Glutamatergic neuron (in vitro differentiated cells): ENCODE measurements at places on chromosomes 3 and 15.

DNA sequence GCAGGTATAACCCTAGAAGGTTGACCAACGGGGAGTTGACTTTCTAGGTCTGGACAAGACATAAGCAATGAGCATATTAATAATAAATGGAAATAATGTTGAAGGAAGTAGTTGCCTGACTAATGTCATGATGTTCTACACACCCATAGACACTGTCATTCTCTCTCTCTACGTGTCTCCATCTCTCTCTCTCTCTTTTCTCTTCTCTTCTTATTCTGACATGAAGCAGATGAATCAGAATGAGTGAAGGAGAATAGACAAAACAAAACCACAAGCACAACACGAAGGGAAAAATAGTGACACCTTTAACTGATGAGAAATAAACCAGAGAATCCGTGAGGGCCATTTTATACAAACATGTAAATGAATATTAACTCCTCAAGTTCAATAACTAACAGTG, 26.7 kb upstream of the CCDC80 start:
- no peak overlapping the region for H3K27ac ChIP-seq
- H3K4me3 ChIP-seq, result no peak overlapping the region
- DNase-seq, result no peak

GRCh38 chr15:28086175-28086703, 12.9 kb downstream of the OCA2 start:
- no peaks in the 10 kb centered on the region for H3K27me3 ChIP-seq
- H3K27ac ChIP-seq, result no peak overlapping the region
- peaks cover 4% of the 10 kb centered on the region for H3K36me3 ChIP-seq
- H3K4me1 ChIP-seq, result no peaks in the 10 kb centered on the region

- no peaks in the 10 kb centered on the region for H3K36me3 ChIP-seq
- no peak overlapping the region for H3K27ac ChIP-seq
- H3K4me3 ChIP-seq, result no peak overlapping the region
- no peaks in the 10 kb centered on the region for H3K4me1 ChIP-seq
Observed at GRCh38 chr15:38685686-38686339, 121.2 kb upstream of the RASGRP1 start.

DNA sequence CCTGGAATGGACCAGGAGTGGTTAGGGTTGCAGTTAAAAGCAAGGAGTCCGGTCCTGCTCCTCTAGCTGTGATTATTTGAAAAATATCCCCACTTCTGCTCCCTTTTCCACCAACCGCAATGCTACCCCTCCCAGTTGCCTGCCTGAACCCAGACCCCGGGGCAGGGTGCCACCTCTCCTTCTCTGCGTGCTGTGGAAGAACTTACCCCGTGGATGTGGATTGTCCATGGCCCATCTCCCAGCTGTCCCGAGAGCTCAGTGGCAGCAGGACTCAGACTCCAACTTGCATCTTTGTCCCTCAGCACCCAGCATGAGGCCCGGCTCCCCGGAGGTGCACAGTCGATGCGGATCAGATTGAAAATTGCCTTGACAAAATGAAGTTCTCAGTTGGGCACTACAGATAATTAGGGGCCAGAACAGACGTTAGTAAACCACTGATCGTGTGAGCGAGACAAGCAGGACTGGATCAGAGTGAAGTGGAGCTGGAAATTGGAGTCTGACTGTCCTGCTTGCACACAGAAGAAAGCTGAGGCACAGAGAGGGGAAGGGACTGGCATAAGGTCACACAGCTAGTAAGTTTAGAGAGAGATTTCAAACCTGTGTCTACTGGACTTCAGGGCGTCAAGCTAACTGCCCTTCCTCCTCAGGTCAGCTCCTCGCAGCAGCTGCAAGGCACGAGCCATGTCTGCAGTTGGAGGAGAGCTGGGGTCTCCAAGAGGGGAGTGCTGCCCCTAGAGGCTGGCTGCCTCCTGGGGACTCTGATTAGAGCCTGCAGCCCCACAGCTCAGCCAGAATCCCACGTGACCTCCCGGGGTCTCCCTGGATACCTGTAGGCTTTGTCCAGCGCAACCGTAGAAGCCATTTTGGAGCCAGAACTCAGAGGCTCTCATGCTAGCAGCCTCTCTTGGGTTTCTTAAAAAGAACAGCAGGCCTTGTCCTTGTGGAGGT, 14.7 kb downstream of the SLC6A1 start:
- H3K36me3 ChIP-seq, result no peaks in the 10 kb centered on the region
- peaks cover 2% of the 10 kb centered on the region for H3K4me1 ChIP-seq
- DNase-seq, result no peak
- H3K27ac ChIP-seq, result no peak overlapping the region
- no peak overlapping the region for H3K4me3 ChIP-seq

- no peaks in the 10 kb centered on the region for H3K36me3 ChIP-seq
- H3K4me1 ChIP-seq, result peaks cover 2% of the 10 kb centered on the region
- H3K4me3 ChIP-seq, result peak overlapping the region; percentile 85
- DNase-seq, result no peak
- H3K27me3 ChIP-seq, result peaks cover 25% of the 10 kb centered on the region
Observed at GRCh38 chr15:100878648-100879047, 983 bp upstream of the ALDH1A3 start.

- DNase-seq, result no peak
- no peaks in the 10 kb centered on the region for H3K27me3 ChIP-seq
- H3K4me1 ChIP-seq, result no peaks in the 10 kb centered on the region
- H3K4me3 ChIP-seq, result no peak overlapping the region
- no peak overlapping the region for H3K27ac ChIP-seq
Observed at GRCh38 chr15:98397419-98397818, 250.9 kb upstream of the IGF1R start.

GRCh38 chr3:110454066-110454465, 617.5 kb upstream of the NECTIN3 start:
- no peak overlapping the region for H3K4me3 ChIP-seq
- H3K36me3 ChIP-seq, result no peaks in the 10 kb centered on the region
- H3K27me3 ChIP-seq, result peaks cover 2% of the 10 kb centered on the region

GRCh38 chr15:43776101-43776717, 557 bp downstream of the ELL3 start:
- peak; percentile 40 for DNase-seq
- peak overlapping the region; percentile 34 for H3K4me3 ChIP-seq
- H3K4me1 ChIP-seq, result no peaks in the 10 kb centered on the region
- no peaks in the 10 kb centered on the region for H3K27me3 ChIP-seq

GRCh38 chr3:138914870-138915502, 32.0 kb downstream of the FOXL2 start:
- no peaks in the 10 kb centered on the region for H3K36me3 ChIP-seq
- H3K27me3 ChIP-seq, result peaks cover 1% of the 10 kb centered on the region
- H3K4me1 ChIP-seq, result no peaks in the 10 kb centered on the region
- H3K4me3 ChIP-seq, result peak overlapping the region; percentile 81
- H3K27ac ChIP-seq, result no peak overlapping the region

DNA sequence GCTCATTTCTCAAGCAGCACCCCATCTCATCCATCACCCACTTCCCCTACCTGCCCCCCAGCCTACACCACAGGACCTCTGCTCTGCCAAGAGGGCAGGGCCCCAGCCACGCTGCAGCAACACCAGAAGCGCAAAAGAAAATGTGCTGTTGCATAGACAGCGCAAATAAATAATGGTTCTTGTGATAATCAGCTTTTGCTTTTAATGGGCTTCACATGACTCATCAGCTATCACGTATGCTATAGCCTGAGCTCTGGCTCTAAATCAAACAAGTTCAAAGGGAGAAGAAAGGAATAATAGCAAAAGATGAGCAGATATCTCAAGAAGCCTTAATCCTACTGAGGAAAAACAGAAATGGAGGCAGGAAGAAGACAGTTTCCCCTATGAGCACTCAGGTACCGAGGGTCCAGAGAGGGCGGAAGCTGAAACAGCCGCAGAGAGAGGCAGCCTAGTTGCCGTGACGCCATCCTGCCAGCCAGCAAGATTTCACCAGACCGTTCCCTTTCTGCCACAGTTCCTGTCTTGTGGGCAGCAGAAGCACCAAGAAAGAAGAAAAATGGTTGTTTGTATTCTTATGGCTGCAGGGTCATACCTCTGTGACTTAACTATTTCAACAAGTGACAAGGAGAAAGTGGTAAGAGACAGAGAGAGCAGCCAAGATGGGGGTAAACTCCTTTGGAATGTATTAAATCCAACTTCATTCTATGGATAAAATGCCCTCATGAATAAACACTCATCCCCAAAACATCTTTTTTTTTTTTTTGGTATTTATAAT, 22.0 kb downstream of the RAB27A start:
- H3K27ac ChIP-seq, result no peak overlapping the region
- no peaks in the 10 kb centered on the region for H3K27me3 ChIP-seq
- no peak for DNase-seq
- H3K4me1 ChIP-seq, result no peaks in the 10 kb centered on the region
- no peaks in the 10 kb centered on the region for H3K36me3 ChIP-seq

DNA sequence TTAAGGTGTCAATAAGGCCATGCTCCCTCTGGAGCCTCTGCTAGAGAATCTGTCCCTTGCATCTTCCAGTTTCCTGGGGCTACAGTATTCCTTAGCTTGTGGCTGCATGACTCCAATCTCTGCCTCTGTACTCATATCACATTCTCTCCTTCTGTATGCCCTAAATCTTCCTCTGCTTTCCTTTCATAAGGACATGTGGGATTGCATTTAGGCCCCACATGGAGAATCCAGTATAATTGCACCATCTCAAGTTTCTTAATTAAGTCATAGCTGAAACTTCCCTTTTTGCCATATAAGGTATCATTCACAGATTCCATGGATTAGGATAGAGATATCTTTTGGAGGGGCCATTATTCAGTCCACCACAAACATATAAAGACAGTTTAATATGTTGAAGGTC, 409.8 kb upstream of the TMCO5A start:
- no peak overlapping the region for H3K4me3 ChIP-seq
- no peaks in the 10 kb centered on the region for H3K36me3 ChIP-seq
- DNase-seq, result no peak
- H3K27me3 ChIP-seq, result peaks cover 4% of the 10 kb centered on the region

GRCh38 chr3:185929192-185930151, 8.3 kb downstream of the TRA2B start:
- peaks cover 76% of the 10 kb centered on the region for H3K4me1 ChIP-seq
- H3K36me3 ChIP-seq, result no peaks in the 10 kb centered on the region
- H3K27ac ChIP-seq, result peak overlapping the region; percentile 77
- H3K4me3 ChIP-seq, result peak overlapping the region; percentile 73

- no peaks in the 10 kb centered on the region for H3K36me3 ChIP-seq
- H3K27ac ChIP-seq, result no peak overlapping the region
- DNase-seq, result no peak
- no peak overlapping the region for H3K4me3 ChIP-seq
- no peaks in the 10 kb centered on the region for H3K27me3 ChIP-seq
Observed at GRCh38 chr3:173128633-173129032, 12.4 kb downstream of the SPATA16 start.

- no peaks in the 10 kb centered on the region for H3K27me3 ChIP-seq
- peaks cover 8% of the 10 kb centered on the region for H3K4me1 ChIP-seq
- no peak overlapping the region for H3K27ac ChIP-seq
- no peak overlapping the region for H3K4me3 ChIP-seq
- no peaks in the 10 kb centered on the region for H3K36me3 ChIP-seq
- no peak for DNase-seq
Observed at GRCh38 chr3:69181592-69182211, 59.3 kb upstream of the LMOD3 start.

GRCh38 chr3:178202194-178202593, 334.0 kb upstream of the KCNMB2 start:
- H3K36me3 ChIP-seq, result no peaks in the 10 kb centered on the region
- H3K4me3 ChIP-seq, result no peak overlapping the region
- no peak overlapping the region for H3K27ac ChIP-seq
- no peak for DNase-seq
- H3K4me1 ChIP-seq, result peaks cover 7% of the 10 kb centered on the region

- no peaks in the 10 kb centered on the region for H3K36me3 ChIP-seq
- no peak overlapping the region for H3K4me3 ChIP-seq
- H3K27me3 ChIP-seq, result no peaks in the 10 kb centered on the region
- no peaks in the 10 kb centered on the region for H3K4me1 ChIP-seq
- no peak for DNase-seq
- no peak overlapping the region for H3K27ac ChIP-seq
Observed at GRCh38 chr15:48537271-48538113, 108.0 kb downstream of the FBN1 start.

- peak overlapping the region; percentile 25 for H3K27ac ChIP-seq
- H3K4me1 ChIP-seq, result peaks cover 24% of the 10 kb centered on the region
- H3K27me3 ChIP-seq, result peaks cover 4% of the 10 kb centered on the region
- H3K4me3 ChIP-seq, result peak overlapping the region; percentile 11
- peaks cover 3% of the 10 kb centered on the region for H3K36me3 ChIP-seq
Observed at GRCh38 chr3:48709051-48709461, 8.0 kb downstream of the IP6K2 start.

- peaks cover 2% of the 10 kb centered on the region for H3K27me3 ChIP-seq
- H3K4me3 ChIP-seq, result no peak overlapping the region
- DNase-seq, result no peak
- H3K27ac ChIP-seq, result no peak overlapping the region
Observed at GRCh38 chr15:78162038-78162437, 12.9 kb downstream of the IDH3A start.

DNA sequence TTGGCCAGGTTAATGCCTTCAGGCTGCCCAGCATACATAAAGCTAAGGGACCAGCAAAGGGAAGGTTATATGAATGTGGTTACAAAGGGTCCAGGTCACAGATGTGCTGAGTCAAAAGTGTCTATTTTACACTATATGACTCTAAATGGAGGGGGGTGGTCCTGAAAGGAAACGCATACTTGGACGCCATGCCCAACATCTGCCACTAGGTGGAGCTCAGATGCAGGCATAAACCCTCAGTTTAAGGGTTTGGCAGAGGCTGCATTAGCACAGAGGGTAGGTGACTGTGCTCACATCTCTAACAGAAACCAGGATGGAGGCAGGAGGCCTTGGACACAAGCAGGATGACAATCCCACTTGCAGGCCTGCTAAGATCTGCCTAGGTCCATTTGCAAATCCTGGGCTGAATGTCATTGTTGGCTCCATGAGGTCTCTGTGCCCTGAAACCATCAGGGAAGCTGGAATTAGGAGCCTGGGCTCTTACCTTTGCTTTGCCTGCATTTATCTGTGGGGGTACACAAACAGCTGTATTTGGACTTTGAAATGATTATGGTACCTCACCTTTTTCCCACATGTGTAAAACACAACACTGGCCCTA, 55.8 kb downstream of the ZNF621 start:
- H3K4me1 ChIP-seq, result peaks cover 20% of the 10 kb centered on the region
- H3K27me3 ChIP-seq, result peaks cover 6% of the 10 kb centered on the region
- no peak overlapping the region for H3K27ac ChIP-seq
- H3K36me3 ChIP-seq, result no peaks in the 10 kb centered on the region
- DNase-seq, result peak; percentile 81

- no peaks in the 10 kb centered on the region for H3K27me3 ChIP-seq
- H3K4me1 ChIP-seq, result no peaks in the 10 kb centered on the region
- H3K4me3 ChIP-seq, result no peak overlapping the region
- no peak overlapping the region for H3K27ac ChIP-seq
- peaks cover 14% of the 10 kb centered on the region for H3K36me3 ChIP-seq
- no peak for DNase-seq
Observed at GRCh38 chr3:136898549-136898948, 36.5 kb downstream of the NCK1 start.

DNA sequence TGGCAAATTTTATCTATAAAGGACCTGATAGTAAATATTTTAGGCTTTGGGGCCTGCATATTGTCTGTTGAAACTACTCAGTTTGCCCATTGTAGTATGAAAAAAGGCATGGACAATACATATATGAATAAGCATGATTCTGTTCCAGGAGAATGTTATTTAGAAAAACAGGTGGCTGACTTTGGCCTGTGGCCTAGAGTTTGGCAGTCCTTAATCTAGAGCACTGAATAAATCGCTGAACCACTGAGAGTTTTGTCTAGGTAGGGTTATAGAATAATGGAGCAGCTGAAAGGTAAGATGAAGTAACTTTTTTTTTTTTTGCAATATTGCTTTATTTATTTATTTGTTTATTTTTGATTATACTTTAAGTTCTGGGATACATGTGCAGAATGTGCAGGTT, 75.0 kb downstream of the LRRC49 start:
- no peak for DNase-seq
- no peak overlapping the region for H3K4me3 ChIP-seq
- H3K27ac ChIP-seq, result no peak overlapping the region
- no peaks in the 10 kb centered on the region for H3K27me3 ChIP-seq

- H3K27me3 ChIP-seq, result no peaks in the 10 kb centered on the region
- H3K4me1 ChIP-seq, result no peaks in the 10 kb centered on the region
- no peak for DNase-seq
Observed at GRCh38 chr3:144351011-144351410, 379.4 kb downstream of the DIPK2A start.
